ENCODE measurements at places on chromosomes 2 and 18.

DNA sequence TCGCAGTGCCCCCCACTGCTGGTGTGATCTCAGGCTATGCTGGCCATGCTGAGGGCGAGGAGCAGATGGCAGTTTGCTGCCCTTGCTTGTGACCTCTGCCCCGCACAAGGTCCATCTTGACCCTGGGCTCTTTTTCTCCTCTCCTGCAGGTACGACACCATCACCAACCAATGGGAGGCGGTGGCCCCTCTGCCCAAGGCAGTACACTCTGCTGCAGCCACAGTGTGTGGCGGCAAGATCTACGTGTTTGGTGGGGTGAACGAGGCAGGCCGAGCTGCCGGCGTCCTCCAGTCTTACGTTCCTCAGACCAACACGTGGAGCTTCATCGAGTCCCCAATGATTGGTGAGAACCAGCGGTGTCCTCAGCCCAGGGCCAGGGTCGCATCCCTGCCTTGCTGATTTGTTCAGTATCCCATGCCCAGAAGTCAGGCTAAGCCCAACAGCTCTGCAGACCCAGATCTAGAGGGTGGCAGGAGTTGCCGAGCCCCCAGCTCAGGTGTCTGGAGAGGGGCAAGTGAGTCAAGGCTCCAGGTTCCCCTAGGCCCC, 223.8 kb downstream of the ATAD2B start:
- DNase-seq: no peak

- no peak for DNase-seq
These were observed 39.0 kb downstream of the GLI2 start for GRCh38 chr2:120774557-120775160.

- no peak for DNase-seq
These were observed 55.0 kb upstream of the DAPL1 start for GRCh38 chr2:158740127-158740526.

GRCh38 chr18:12279781-12280531, 25.8 kb downstream of the CIDEA start:
- no peak for DNase-seq

GRCh38 chr2:98175811-98176210, 88.8 kb downstream of the VWA3B start:
- DNase-seq: peak; percentile 1

GRCh38 chr18:62898359-62898758, 183.0 kb downstream of the PHLPP1 start:
- DNase-seq: no peak

- DNase-seq: no peak
These were observed 377.3 kb upstream of the POU3F3 start for GRCh38 chr2:104476563-104476988.

DNA sequence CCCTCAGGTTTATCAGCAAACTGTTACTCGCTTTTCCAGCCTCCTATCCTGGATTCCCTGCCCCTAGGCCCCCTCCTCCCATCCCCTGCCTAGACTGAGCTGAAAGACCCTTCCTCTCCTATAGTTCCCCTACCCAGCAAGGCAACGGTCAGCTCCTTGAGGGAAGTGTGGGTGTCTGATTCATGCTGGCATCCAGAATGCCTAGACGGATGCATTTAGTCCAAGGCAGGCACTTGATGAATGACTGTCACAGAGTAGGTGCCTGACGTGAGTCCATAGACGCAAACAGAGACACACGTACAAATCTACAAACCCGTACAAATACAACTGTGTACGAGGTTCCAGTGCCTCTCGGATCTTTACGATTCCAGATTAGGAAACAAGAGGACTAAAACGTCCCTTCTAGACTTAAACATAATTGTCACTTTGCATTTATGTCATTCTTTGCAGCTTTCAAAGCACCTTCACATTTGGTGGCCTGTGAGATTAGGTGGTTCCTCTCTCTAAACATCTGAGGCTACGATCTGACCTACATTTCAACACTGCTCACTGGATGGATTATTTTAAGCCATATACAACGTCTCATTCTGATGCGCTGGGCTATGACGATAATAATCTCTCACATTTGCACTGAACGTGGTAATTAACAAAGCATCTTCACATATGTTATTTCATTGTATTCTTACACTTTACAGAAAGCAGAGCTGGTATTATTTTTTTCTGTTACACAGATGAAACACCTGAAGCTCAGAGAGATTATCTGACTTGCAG, 36.7 kb downstream of the DNMT3A start:
- DNase-seq: no peak

DNA sequence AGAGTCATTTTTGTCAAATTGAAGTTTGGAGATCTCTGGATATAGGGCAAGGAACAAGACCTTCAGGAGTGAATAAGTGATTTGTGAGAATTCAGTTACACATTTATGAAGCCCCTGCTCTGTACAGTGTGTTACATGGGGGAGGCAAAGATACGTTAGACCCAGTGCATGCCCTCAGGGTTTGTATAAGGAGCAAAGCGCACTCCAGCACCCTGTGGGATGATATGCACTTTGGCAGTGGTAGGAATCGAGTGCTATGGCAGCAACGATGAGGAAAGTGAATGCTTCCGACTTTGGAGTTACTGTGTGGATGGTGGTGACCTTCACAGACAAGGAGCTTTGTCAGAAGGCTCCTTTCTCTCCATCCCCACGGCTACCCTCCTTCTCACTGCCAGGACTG, 74.3 kb upstream of the ALPP start:
- DNase-seq: no peak

DNA sequence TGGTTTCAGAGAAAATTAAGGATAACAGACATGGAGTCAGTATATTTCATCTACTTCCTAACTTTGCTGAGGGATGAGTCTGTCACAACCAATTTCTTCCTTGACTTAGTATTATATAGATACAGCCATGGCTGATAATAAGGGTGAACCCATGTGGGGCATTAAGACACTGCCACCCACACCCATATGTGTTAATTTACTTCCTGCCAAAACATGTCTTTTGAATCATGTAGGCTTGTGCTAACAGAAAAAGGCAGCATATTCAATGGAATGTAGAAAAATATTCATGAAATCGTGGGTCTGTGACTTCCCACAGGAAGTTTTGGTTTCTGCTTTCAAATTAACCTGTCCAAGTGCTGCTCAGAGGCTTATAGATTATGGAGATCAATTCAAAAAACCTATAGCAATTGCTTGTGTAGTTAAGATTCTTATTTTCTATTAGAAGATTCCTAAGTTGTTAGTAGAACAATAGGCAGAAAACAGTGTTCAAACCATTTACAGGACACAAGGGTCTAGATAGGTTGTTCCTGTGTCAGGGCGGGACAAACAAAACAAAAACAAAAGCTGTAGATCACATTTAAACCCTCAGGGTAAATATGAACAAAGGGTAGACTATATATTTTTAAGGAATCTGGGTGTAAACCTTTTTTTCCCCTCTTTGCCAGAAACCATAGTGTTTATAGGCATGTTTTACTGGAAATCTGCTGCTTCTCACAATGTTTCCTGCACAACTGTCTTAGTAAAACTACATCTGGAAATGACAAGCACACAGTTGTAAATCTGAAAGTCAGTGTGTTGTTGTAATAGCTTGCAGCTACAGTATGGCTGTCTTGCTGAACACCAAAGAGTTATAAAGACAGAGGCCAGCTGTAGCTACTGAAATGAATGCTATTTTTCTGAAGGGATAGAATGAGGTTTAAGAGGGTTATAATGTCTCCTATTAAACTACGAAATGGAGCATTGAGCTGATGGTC, 691.2 kb downstream of the EPHA4 start:
- DNase-seq: no peak

DNA sequence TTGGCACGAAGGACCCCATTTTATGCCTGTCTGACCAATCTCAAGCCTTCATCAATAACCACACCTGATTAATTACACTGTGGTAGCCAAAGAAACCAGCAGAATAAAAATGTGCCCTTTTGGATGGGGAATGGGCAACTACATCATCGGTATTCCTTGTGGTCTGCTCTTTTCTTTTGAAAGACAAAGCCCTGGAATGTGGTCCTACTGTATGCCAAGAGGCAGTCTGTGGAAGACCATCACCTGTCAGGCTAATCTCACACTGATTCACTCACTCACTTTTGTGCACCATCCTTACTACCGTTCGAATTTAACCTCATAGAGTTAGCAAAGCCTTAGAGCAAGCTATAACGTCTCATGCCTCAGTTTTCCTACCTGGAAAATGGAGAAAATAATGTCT, 275.2 kb upstream of the LRRTM1 start:
- DNase-seq: no peak

- no peak for DNase-seq
These were observed 20.2 kb upstream of the NOSTRIN start for GRCh38 chr2:168782271-168782670.

DNA sequence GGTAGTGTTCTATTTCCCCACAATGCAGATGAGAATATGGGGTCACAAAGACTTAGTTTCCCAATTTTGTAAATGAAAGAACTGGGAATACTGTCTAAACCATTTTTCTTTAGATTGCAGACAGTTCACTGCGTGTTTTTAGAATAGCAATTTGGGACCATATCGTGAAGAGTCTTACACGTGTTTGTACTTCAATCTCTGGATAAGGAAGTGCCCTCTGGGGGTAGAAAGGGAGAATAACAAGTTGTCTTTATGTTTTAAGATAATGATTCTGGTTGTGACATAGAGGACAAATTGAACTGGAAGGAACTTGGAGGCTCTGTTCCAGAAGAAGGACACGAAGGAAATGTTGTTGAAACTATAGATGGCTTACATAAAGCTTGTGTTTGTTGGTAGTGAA, 457.7 kb downstream of the CBLN2 start:
- DNase-seq: no peak

GRCh38 chr18:48462510-48462909, 53.3 kb upstream of the ZBTB7C start:
- DNase-seq: no peak

- DNase-seq: no peak
These were observed 9.9 kb downstream of the OBSL1 start for GRCh38 chr2:219561179-219562048.

- no peak for DNase-seq
These were observed 40.5 kb upstream of the SALL3 start for GRCh38 chr18:78939105-78939504.

GRCh38 chr2:68931799-68932198, 20.9 kb downstream of the GKN2 start:
- DNase-seq: no peak

- peak; percentile 61 for DNase-seq
These were observed 14.9 kb upstream of the CNNM3 start for GRCh38 chr2:96801005-96801785.

DNA sequence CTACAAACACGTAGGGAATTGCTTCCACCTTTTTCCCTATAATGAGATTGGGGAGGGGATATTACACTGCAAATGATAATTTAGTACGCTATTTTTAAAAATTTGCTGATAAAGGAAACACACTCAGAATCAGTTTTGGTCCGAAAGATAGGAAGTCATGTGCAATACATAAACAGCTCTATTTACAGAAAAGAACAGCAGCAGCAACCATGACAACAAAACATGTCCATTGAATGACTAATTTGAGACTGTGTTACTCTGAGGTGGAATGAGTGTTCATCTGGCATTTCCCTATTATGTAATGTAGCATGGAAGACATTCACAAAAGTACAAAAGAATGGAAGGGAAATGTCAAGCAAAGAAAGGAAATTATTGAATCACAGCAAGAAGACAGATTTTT, 337.2 kb downstream of the NBAS start:
- DNase-seq: no peak

DNA sequence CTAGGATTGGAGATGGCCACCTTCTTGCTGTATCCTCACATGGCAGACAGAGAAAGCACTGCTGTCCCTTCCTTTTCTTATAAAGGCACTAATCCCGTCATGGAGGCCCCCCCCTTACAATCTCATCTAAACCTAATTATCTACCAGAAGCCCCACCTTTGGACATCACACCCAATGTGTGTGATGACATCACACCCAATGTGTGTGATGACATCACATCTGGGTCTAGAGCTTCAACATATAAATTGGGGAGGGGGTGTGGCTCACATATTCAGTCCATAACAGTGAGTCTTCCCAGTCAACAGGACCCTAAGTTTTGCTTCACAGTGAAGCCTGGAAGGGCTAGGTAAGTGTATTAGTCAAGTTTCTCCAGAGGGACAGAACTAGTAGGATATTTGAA, 213.1 kb downstream of the NYAP2 start:
- no peak for DNase-seq

- DNase-seq: peak; percentile 12
These were observed 33.6 kb downstream of the HPCAL1 start for GRCh38 chr2:10336283-10336682.

DNA sequence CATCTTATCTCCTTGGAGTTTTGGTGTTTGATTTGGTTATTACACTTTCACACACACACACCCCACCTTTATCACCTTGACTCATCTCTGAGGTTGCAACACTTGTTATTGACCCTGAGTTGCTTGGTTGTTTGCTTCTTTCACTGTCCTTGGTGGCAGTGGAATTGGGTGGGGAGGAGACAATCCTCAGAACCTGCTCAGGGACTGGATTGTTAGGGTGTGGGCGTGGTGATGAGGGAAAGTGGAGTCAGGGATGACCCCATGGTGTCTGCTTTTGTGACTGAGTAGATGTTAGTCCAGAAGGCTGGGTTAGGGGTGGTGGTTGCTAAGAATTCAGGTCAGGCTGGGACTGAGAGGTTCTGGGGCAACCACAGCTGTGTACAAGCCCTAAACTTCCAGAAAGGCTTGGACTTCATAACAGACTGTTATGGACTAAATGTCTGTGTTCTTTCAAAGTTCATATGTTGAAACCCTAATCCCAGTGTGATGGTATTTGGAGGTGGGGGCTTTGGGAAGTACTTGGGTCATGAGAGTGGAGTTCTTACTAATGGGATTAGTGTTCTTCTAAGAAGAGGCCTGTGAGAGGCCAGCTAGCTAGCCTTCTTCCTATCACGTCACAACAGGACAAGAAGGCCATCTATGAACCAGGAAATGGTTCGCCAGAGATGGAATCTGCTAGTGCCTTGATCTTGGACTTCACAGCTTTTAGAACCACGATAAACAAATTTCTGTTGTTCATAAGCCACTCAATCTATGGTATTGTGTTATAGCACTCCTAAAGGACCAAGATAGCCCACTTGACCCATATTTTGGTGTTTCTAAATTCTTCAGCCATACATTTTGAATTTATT, 3.4 kb upstream of the DIS3L2 start:
- no peak for DNase-seq

DNA sequence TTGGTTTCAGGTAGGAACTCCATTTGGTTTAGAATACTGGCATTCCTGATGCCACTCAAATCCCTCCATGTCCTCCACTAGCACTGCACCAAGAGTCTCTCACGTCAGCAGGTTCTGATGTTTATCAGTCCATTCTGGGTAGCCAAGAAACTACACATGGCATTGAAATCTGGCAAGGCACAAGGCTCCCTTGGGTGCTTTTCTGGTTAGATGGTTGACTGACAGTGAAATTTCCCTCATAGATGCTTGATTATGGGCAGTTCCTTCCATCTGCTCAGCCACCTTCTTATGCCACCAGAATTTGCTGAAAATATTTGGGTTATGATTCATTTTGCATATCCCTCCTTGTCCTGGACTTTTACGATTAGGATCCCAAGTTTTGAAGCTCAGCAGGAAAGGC, 32.6 kb downstream of the EDAR start:
- no peak for DNase-seq

- DNase-seq: no peak
These were observed 50.8 kb upstream of the SLC39A10 start for GRCh38 chr2:195606179-195606578.

GRCh38 chr2:54750040-54750439, 26.6 kb downstream of the EML6 start:
- DNase-seq: no peak
